ENCODE measurements at places on chromosomes 3 and 15. TPM values are rescaled to one million over a fixed set of nuclear protein-coding genes. Genes with fewer than 3 reads are reported as not detected.

DNA sequence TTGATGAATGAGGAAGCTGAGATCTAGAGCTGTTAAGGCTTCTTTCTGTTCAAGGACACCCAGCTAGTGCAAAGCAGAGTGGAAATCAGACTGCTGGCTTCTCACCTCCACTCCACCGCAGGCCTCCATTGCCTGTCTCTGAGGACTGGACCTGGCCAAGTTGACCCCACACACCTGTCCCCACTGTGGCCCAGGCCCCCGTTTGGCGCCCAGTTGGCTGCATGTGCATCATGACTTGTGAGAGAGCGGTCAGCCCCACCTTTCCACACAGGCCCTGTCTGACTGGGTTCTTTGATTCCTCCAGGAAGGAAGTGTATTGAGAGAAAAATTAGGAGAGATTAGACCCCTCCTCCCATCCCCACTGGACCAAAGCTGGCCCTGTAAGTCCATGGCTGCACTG is 206.3 kb upstream of the TLE3 start:
- H3K27me3 ChIP-seq, result peaks cover 27% of the 10 kb centered on the region
- no peaks in the 10 kb centered on the region for H3K36me3 ChIP-seq
- no peak overlapping the region for H3K4me3 ChIP-seq
- no peaks in the 10 kb centered on the region for H3K4me1 ChIP-seq
- no peak for DNase-seq

DNA sequence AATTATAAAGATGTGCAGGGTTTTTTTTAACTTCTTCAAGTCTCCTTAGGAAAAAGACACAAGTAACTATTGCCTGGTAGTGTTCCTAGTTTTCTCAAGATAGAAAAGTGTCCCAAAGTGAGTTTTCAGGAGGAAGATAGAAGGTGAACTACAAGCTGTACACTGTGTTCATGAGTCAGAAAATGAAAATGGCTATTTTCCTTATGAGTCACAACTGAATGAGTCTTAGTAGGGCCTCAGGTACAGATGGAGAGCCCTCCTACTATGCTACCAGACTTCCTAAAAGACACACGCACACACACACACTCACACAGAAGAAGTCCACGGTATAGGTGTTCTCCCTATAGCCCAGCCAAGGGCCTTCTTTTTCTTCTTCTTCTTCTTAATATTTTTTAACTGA is 3.1 kb downstream of the MYO1E start:
- no peaks in the 10 kb centered on the region for H3K36me3 ChIP-seq
- no peaks in the 10 kb centered on the region for H3K27me3 ChIP-seq
- peaks cover 7% of the 10 kb centered on the region for H3K4me1 ChIP-seq
- DNase-seq, result no peak

DNA sequence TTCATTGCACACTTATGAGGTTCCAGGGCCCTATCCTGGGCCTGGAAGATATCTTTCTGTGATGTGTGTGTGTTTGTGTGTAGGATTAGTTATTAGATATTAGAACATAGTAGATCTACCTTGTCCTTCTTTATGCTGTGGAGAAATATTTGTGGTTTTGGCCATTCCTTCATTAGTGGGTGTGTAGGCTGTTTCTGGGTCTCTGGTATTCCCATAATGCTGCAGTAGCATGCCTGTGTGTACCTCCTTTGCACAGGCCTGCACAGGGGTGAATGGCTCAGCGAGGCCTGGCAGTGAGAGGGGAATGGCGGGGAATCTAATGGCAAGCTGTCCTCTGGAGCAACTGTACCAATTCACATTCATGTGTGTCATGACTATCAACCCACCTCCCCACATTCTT is 125.8 kb upstream of the MRPS22 start:
- no peak overlapping the region for H3K27ac ChIP-seq
- no peaks in the 10 kb centered on the region for H3K36me3 ChIP-seq
- H3K27me3 ChIP-seq, result peaks cover 18% of the 10 kb centered on the region
- no peak for DNase-seq

- peaks cover 28% of the 10 kb centered on the region for H3K4me1 ChIP-seq
- H3K27ac ChIP-seq, result peak overlapping the region; percentile 38
- H3K4me3 ChIP-seq, result no peak overlapping the region
- no peaks in the 10 kb centered on the region for H3K27me3 ChIP-seq
- H3K36me3 ChIP-seq, result peaks cover 2% of the 10 kb centered on the region
These were observed 36.7 kb downstream of the HMG20A start for GRCh38 chr15:77457191-77457904.

DNA sequence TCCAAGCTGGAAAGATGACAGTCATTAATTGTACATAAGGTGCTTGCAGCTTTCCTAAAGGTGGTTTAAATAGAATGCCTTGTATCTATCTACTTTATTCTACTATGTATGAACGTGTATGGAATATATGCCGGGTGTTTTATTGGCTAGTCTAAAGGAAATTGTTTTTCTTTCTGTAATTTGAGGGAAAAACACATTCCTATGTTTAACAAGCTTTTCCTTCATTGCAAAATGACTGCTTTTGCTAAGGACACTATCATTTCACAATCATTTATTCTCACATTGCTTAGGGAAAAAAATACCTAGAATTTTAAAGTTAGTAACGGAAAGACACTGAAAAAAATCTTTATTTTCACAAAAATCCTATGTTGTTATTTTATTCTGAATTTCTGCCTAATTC is 141.7 kb downstream of the WDR76 start:
- no peaks in the 10 kb centered on the region for H3K27me3 ChIP-seq
- no peaks in the 10 kb centered on the region for H3K36me3 ChIP-seq
- no peak overlapping the region for H3K4me3 ChIP-seq

DNA sequence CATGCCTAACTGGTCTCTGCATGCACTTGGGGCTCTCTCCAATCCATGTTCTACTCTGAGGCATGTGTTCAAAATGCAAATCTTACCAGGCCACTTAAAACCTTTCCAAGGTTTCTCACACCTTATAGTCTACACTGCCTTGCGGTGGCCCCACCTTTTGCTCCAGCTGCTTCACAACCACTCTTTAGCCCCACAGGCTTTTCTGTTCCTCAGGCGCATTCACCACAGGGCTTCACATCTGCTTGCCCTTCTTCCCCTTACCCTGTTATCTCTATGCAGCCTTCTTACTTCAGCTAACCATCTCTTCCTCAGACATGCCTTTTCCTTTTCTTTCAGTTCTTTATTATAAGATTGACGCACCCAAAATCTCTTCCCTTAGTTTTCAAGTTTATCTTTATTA is 37.8 kb downstream of the MINDY4B start:
- H3K27ac ChIP-seq, result no peak overlapping the region
- no peaks in the 10 kb centered on the region for H3K4me1 ChIP-seq
- peaks cover 4% of the 10 kb centered on the region for H3K27me3 ChIP-seq
- H3K36me3 ChIP-seq, result no peaks in the 10 kb centered on the region

- no peak overlapping the region for H3K27ac ChIP-seq
- H3K27me3 ChIP-seq, result no peaks in the 10 kb centered on the region
- no peak overlapping the region for H3K4me3 ChIP-seq
- H3K4me1 ChIP-seq, result peaks cover 7% of the 10 kb centered on the region
- no peak for DNase-seq
- no peaks in the 10 kb centered on the region for H3K36me3 ChIP-seq
These were observed 11.9 kb downstream of the RASA2 start for GRCh38 chr3:141498598-141499223.

The LARP6 gene
- 78.3 TPM for total RNA-seq

The ADGRG7 gene
- total RNA-seq, result not detected

GRCh38 chr3:95277613-95278012 is 1214.8 kb downstream of the NSUN3 start:
- no peaks in the 10 kb centered on the region for H3K4me1 ChIP-seq
- H3K27me3 ChIP-seq, result no peaks in the 10 kb centered on the region
- H3K36me3 ChIP-seq, result no peaks in the 10 kb centered on the region
- no peak for DNase-seq
- no peak overlapping the region for H3K27ac ChIP-seq
- no peak overlapping the region for H3K4me3 ChIP-seq

- H3K4me1 ChIP-seq, result peaks cover 13% of the 10 kb centered on the region
- H3K36me3 ChIP-seq, result no peaks in the 10 kb centered on the region
- H3K27me3 ChIP-seq, result peaks cover 4% of the 10 kb centered on the region
- no peak overlapping the region for H3K4me3 ChIP-seq
These were observed 103.5 kb downstream of the TBC1D2B start for GRCh38 chr15:77974098-77974414.

The BNC1 gene
- 0.54 TPM for total RNA-seq

The MRAS gene
- 59.3 TPM for total RNA-seq

GRCh38 chr3:74445541-74445940 is 168.9 kb downstream of the CNTN3 start:
- no peaks in the 10 kb centered on the region for H3K27me3 ChIP-seq
- H3K27ac ChIP-seq, result no peak overlapping the region
- peaks cover 3% of the 10 kb centered on the region for H3K4me1 ChIP-seq
- no peak overlapping the region for H3K4me3 ChIP-seq
- DNase-seq, result no peak

DNA sequence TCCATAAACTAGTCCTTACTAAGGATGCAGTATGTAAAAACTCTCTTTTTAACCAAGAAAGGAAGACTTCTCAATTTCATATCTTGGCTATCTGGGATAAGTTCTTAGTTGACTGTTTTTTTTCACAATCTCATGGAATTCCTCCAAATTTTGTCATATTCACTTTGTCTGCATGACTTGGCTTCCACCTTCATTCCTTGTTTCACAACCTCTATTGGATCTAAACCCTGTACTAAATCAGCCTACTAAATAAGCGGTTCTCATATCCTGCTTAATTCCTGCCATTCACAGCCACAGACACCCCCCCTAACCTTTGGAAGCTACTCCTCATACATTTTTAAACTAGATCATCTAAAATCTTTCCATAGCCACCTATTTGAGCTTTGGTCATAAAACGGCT is 370.6 kb upstream of the NAALADL2 start:
- H3K4me3 ChIP-seq, result no peak overlapping the region
- no peak overlapping the region for H3K27ac ChIP-seq
- no peaks in the 10 kb centered on the region for H3K27me3 ChIP-seq
- no peaks in the 10 kb centered on the region for H3K36me3 ChIP-seq
- no peaks in the 10 kb centered on the region for H3K4me1 ChIP-seq

- no peak overlapping the region for H3K4me3 ChIP-seq
- H3K27me3 ChIP-seq, result no peaks in the 10 kb centered on the region
- H3K36me3 ChIP-seq, result no peaks in the 10 kb centered on the region
- DNase-seq, result peak; percentile 47
- peaks cover 11% of the 10 kb centered on the region for H3K4me1 ChIP-seq
These were observed 1072.6 kb downstream of the ROBO2 start for GRCh38 chr3:78112291-78113010.

DNA sequence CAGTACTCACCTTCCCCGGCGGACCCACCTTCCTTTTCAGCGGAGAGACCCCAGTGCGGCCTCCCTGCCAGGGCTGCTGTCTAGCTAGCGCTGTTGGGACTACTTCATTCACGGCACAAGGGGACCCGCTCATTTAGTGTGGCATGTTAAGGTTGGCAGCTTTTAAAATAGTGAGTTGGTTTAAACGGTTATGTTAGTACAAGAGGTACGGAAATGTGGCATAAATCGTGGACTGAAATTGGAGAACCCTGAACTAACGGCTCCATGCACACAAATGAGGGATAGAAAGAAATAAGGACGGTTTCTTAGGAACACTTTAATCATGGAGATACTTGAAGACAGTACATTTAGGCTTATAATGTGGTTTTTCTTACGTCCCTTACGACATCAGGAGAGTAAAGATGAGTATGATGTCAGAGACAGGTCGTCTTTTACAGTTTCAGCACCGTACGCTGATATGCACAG is 752 bp downstream of the CEP63 start:
- peaks cover 19% of the 10 kb centered on the region for H3K4me1 ChIP-seq
- H3K27me3 ChIP-seq, result no peaks in the 10 kb centered on the region
- DNase-seq, result peak; percentile 58
- no peaks in the 10 kb centered on the region for H3K36me3 ChIP-seq
- peak overlapping the region; percentile 54 for H3K4me3 ChIP-seq
- peak overlapping the region; percentile 93 for H3K27ac ChIP-seq

GRCh38 chr15:49063402-49064280 is 17.4 kb upstream of the SECISBP2L start:
- H3K27ac ChIP-seq, result no peak overlapping the region
- peaks cover 10% of the 10 kb centered on the region for H3K4me1 ChIP-seq
- no peak for DNase-seq

DNA sequence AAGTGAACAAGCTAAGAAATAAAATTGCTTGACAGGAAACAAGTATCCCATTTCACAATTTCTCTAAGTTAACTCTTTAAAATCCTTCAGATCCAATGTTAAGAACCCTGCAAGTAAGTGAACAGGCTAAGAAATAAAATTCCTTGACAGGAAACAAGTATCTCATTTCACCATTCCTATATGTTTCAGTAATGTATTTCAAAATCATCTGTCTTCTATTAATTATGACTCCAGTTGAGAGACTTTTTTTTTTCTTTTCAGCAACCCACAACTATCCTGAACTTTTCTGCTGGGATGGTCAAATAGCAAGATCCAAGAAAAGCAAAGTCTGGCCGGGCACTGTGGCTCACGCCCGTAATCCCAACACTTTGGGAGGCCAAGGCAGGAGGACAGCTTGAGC is 2.4 kb upstream of the SLC12A6 start:
- peaks cover 10% of the 10 kb centered on the region for H3K4me1 ChIP-seq
- H3K36me3 ChIP-seq, result peaks cover 7% of the 10 kb centered on the region
- no peak overlapping the region for H3K4me3 ChIP-seq
- no peaks in the 10 kb centered on the region for H3K27me3 ChIP-seq
- DNase-seq, result no peak
- H3K27ac ChIP-seq, result no peak overlapping the region

- no peaks in the 10 kb centered on the region for H3K4me1 ChIP-seq
- no peak overlapping the region for H3K4me3 ChIP-seq
- H3K27ac ChIP-seq, result no peak overlapping the region
- no peak for DNase-seq
- no peaks in the 10 kb centered on the region for H3K36me3 ChIP-seq
- peaks cover 11% of the 10 kb centered on the region for H3K27me3 ChIP-seq
These were observed 44.9 kb downstream of the CD86 start for GRCh38 chr3:122100083-122100482.

- H3K4me3 ChIP-seq, result no peak overlapping the region
- H3K4me1 ChIP-seq, result no peaks in the 10 kb centered on the region
- peaks cover 2% of the 10 kb centered on the region for H3K27me3 ChIP-seq
- no peak for DNase-seq
- H3K27ac ChIP-seq, result no peak overlapping the region
These were observed 119.7 kb downstream of the SST start for GRCh38 chr3:187550446-187550845.

GRCh38 chr3:17905996-17906395 is 163.6 kb upstream of the TBC1D5 start:
- no peak overlapping the region for H3K4me3 ChIP-seq
- no peak overlapping the region for H3K27ac ChIP-seq
- DNase-seq, result no peak
- no peaks in the 10 kb centered on the region for H3K36me3 ChIP-seq
- H3K4me1 ChIP-seq, result no peaks in the 10 kb centered on the region

- no peak overlapping the region for H3K4me3 ChIP-seq
- no peak for DNase-seq
- peaks cover 26% of the 10 kb centered on the region for H3K36me3 ChIP-seq
These were observed 14.7 kb downstream of the CHD2 start for GRCh38 chr15:92914768-92915221.

DNA sequence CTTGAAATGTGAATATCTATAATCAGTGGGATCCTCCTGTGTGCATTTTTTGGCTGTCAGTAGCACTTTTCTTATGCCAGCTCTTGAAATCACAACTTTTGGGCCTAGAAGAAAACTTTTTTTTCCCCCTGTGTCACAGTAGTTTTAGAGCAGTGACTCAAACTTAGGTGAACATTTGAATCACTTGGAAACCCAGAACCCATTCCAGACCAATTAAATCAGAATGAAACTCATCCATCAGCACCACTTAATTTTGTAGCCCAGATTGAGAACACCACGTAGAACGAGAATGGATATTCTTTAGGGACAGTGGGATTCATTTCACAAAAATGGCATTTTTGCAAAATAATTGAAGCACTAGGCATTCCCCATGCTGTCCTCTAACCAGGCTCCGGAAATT is 224.8 kb upstream of the NANOGP8 start:
- peak; percentile 44 for DNase-seq
- no peak overlapping the region for H3K27ac ChIP-seq
- peaks cover 16% of the 10 kb centered on the region for H3K4me1 ChIP-seq
- no peaks in the 10 kb centered on the region for H3K27me3 ChIP-seq
